Muscle of leg (tissue), 16 donors: ENCODE measurements at places on chromosomes 13 and 19. TPM values are rescaled to one million over a fixed set of nuclear protein-coding genes. Genes with fewer than 3 reads are reported as not detected.

GRCh38 chr19:30920222-30920621, 429.0 kb downstream of the TSHZ3 start:
- H3K36me3 ChIP-seq, result no peaks in the 10 kb centered on the region
- H3K4me1 ChIP-seq, result no peaks in the 10 kb centered on the region
- peaks cover 5% of the 10 kb centered on the region for H3K27me3 ChIP-seq
- H3K4me3 ChIP-seq, result no peak overlapping the region
- H3K27ac ChIP-seq, result no peak overlapping the region

DNA sequence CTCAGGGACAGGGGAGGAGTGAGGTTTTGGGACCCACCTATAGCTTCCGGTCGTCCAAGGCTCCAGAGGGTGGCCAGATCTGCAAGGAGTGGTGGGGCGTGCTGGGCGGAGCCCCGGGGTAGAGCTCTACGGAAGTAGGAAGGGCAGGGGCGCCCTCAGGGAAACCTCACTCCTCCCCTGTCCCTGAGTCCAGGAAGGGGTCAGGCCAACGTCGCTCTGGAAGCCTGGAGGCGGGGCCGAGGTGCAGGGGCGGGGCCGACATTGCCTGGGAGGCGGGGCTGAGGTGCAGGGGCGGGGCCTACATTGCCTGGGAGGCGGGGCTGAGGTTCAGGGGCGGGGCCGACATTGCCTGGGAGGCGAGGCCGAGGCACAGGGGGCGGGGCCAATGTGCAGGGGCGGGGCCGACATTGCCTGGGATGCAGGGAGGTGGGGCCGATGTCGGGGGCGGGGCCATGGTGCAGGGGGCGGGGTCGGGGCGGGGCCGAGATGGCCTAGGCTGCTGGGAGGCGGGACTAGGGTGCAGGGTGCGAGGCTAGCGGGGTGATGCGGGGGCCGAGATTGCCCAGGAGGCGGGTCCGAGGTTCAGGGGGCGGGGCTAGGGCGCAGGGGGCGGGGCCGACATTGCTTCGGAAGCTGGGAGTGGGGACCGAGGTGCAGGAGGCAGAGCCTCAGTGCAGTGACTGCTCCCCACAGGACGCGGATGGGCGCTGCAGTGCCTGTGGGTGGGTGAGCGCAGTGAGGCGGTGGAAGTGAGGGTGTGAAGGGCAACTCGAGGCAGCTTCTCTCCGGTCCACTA, 4.9 kb upstream of the PALM start:
- peaks cover 8% of the 10 kb centered on the region for H3K4me1 ChIP-seq
- H3K27me3 ChIP-seq, result peaks cover 20% of the 10 kb centered on the region
- DNase-seq, result no peak
- no peak overlapping the region for H3K4me3 ChIP-seq

- peak; percentile 99 for DNase-seq
- no peaks in the 10 kb centered on the region for H3K36me3 ChIP-seq
- peak overlapping the region; percentile 98 for H3K27ac ChIP-seq
- H3K4me3 ChIP-seq, result peak overlapping the region; percentile 37
- no peaks in the 10 kb centered on the region for H3K27me3 ChIP-seq
Measured at GRCh38 chr19:13162724-13163608, 12.8 kb downstream of the IER2 start.

- H3K27ac ChIP-seq, result no peak overlapping the region
- DNase-seq, result peak; percentile 5
- no peaks in the 10 kb centered on the region for H3K36me3 ChIP-seq
Measured at GRCh38 chr13:90055121-90055520, 1292.4 kb upstream of the MIR17HG start.

DNA sequence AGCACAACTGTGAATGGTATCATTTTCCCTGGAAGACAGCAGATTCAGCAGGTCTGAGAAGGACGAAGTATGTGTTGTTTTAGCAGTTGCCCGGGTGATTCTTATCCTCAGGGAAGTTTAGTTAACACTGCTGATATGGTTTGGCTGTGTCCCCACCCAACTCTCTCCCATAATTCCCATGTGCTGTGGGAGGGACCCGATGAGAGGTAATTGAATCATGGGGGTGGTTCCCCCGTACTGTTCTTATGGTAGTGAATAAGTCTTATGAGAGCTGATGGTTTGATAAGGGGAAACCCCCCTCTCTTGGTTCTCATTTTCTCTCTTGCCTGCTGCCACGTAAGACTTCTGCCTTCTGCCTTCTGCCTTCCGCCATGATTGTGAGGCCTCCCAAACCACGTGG, 81.0 kb upstream of the UBAC2 start:
- no peak overlapping the region for H3K27ac ChIP-seq
- no peak overlapping the region for H3K4me3 ChIP-seq

DNA sequence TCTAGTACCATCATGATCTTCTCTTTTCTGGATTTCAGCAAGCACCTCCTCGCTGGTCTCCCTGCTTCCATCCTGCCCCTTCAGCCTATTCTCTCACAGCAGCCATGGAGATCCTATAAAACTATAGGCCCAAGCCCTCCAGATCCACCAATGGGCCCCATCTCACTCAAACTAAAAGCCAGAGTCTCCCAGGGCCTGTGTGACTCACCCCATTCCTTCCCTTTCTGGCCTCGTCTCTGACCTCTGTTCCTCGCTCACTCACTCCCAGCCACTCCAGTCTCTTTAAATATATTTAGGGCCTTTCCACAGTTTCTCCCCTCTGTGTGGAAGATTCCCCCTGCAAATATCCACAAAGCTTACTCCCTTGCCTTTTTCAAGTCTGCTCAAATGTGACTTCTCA, 89.7 kb downstream of the HSPH1 start:
- H3K4me1 ChIP-seq, result no peaks in the 10 kb centered on the region
- DNase-seq, result no peak
- no peaks in the 10 kb centered on the region for H3K27me3 ChIP-seq
- no peaks in the 10 kb centered on the region for H3K36me3 ChIP-seq
- no peak overlapping the region for H3K27ac ChIP-seq

- H3K4me3 ChIP-seq, result no peak overlapping the region
- no peak for DNase-seq
- no peaks in the 10 kb centered on the region for H3K36me3 ChIP-seq
- no peaks in the 10 kb centered on the region for H3K27me3 ChIP-seq
Measured at GRCh38 chr19:51551673-51552432, 19.2 kb upstream of the ZNF175 start.

DNA sequence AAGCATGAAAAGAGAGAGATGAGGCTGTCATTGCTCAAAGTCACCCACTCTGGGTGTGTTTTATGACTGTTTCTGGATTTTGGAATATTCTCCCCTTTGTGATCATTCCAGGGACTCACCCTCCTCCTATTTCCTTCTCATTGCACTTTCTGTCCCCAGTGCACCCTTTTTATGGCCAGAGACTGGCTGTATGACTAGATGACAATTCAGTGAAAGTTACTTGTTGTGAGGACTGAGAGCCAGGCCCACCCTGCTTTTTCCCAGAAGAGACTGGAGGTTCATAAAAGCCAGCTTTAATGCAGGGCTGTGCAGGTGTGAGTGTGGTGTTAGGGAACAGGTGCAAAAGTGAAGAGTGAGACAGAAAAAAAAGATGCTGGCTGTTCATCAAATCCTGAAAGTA, 17.3 kb downstream of the CEACAM7 start:
- no peaks in the 10 kb centered on the region for H3K36me3 ChIP-seq
- no peak overlapping the region for H3K4me3 ChIP-seq
- DNase-seq, result no peak
- no peak overlapping the region for H3K27ac ChIP-seq

- no peak for DNase-seq
- no peak overlapping the region for H3K27ac ChIP-seq
- no peak overlapping the region for H3K4me3 ChIP-seq
- no peaks in the 10 kb centered on the region for H3K36me3 ChIP-seq
Measured at GRCh38 chr13:110001670-110002275, 215.4 kb upstream of the IRS2 start.

DNA sequence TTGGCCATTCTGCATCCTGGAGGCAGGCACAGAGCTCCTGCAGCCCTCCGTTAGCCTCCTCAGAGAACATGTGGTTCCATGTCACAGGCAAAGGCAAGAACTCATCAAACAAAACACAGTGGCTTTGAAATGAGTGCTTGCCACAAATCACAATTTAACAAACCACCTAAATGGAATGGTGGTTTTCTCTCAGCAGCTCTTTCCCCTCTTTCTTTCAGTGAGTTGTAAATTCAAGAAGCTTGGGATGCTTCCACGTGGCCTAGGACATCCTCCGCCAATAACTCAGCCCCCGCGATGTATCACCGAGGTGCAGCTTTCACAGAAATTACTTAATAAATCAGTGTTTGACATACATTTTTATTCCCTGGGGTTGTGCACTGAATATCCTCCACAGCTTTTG, 65.4 kb upstream of the RFC3 start:
- no peaks in the 10 kb centered on the region for H3K36me3 ChIP-seq
- no peak overlapping the region for H3K4me3 ChIP-seq
- H3K27ac ChIP-seq, result no peak overlapping the region
- DNase-seq, result no peak
- H3K27me3 ChIP-seq, result no peaks in the 10 kb centered on the region

DNA sequence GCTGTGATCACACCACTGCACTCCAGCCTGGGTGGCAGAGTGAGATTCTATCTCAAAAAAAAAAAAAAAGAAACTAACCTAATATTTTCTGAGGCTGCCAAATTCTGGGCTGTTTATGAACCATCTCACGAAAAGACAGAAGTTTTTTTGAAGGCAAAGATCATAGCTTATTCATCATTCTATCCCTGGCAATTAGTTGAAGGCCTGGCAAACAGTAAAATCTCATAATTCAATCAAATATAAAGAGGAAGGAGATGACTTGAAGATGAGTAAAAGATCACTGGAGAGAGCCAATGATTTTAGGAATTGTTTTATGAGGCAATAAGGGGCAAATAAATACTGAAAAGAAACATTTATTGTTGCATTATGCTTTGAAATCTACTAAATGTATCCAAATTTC, 216.5 kb downstream of the DCLK1 start:
- DNase-seq, result no peak
- H3K4me1 ChIP-seq, result peaks cover 2% of the 10 kb centered on the region
- H3K27ac ChIP-seq, result no peak overlapping the region
- no peak overlapping the region for H3K4me3 ChIP-seq
- no peaks in the 10 kb centered on the region for H3K27me3 ChIP-seq
- H3K36me3 ChIP-seq, result peaks cover 3% of the 10 kb centered on the region

DNA sequence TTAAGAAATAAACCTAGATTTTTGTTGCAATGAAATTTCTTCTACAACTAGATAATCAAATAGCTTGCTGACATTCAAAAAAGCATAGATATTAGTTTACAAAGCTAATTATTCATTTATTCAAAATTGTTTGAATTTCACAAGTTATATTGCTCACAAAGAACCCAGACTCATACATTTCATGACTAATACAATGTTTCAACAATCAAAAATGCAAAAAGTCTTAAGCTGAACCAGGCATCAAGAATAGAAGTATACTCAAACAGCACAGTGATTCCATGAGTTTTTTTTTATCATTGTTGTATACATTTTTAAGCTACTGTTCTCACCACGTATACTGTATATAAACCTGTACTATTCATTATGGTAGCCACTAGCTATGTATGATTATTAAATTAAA, 51.0 kb downstream of the DIAPH3 start:
- H3K4me1 ChIP-seq, result no peaks in the 10 kb centered on the region
- H3K27ac ChIP-seq, result no peak overlapping the region
- no peaks in the 10 kb centered on the region for H3K27me3 ChIP-seq
- no peak overlapping the region for H3K4me3 ChIP-seq
- no peaks in the 10 kb centered on the region for H3K36me3 ChIP-seq

The UNC13A gene
- total RNA-seq, result 0.09 TPM

The ZNF132 gene
- total RNA-seq, result 9.5 TPM

GRCh38 chr13:111005808-111006505, 91.1 kb upstream of the ANKRD10 start:
- peaks cover 33% of the 10 kb centered on the region for H3K4me1 ChIP-seq
- peak; percentile 94 for DNase-seq
- peak overlapping the region; percentile 98 for H3K27ac ChIP-seq
- H3K4me3 ChIP-seq, result no peak overlapping the region
- no peaks in the 10 kb centered on the region for H3K36me3 ChIP-seq
